T-helper 17 cell (primary cell): ENCODE measurements at places on chromosomes 16 and 17. TPM values are rescaled to one million over a fixed set of nuclear protein-coding genes. Genes with fewer than 3 reads are reported as not detected.

Gene TVP23A
- total RNA-seq, result not detected

Gene LITAFD
- total RNA-seq, result 0.75 TPM

Gene KCNJ18
- not detected for total RNA-seq

Gene SCNN1G
- not detected for total RNA-seq

Gene CEMP1
- 0.23 TPM for total RNA-seq

Gene PLD6
- total RNA-seq, result 13.2 TPM

Gene FOXL1
- not detected for total RNA-seq

Gene CSH1
- total RNA-seq, result 11.3 TPM

Gene EFNB3
- total RNA-seq, result not detected

Gene GCGR
- total RNA-seq, result not detected

Gene ZSCAN10
- 0.26 TPM for total RNA-seq

Gene SHISA9
- not detected for total RNA-seq

Gene KRTAP4-6
- not detected for total RNA-seq

Gene POLR3E
- total RNA-seq, result 159 TPM

Gene MT1E
- total RNA-seq, result 8.7 TPM

Gene TPSG1
- total RNA-seq, result not detected

Gene TAC4
- total RNA-seq, result not detected

Gene NLRC3
- 71.7 TPM for total RNA-seq

Gene SLC38A7
- total RNA-seq, result 7.6 TPM

Gene CCL22
- total RNA-seq, result not detected

Gene ST6GALNAC1
- total RNA-seq, result 8.4 TPM

Gene CFAP97D1
- not detected for total RNA-seq

Gene PIGL
- 54.5 TPM for total RNA-seq

Gene SRCIN1
- total RNA-seq, result 0.26 TPM

Gene SPIRE2
- total RNA-seq, result 1.3 TPM

Gene KIFC3
- total RNA-seq, result 0.70 TPM

Gene ACSM2B
- total RNA-seq, result not detected

Gene PTX4
- total RNA-seq, result not detected

Gene C16orf92
- not detected for total RNA-seq

Gene SLC52A1
- total RNA-seq, result 0.12 TPM

Gene KRT222
- not detected for total RNA-seq

Gene CRYM
- total RNA-seq, result 0.94 TPM

Gene QPRT
- 0.96 TPM for total RNA-seq

Gene HEATR9
- 0.50 TPM for total RNA-seq

Gene CMTM1
- 3.6 TPM for total RNA-seq

Gene ELAC2
- 62.9 TPM for total RNA-seq

Gene WNT9B
- total RNA-seq, result not detected

Gene ALOXE3
- total RNA-seq, result not detected

Gene CD300LB
- total RNA-seq, result 1.4 TPM

Gene NPW
- total RNA-seq, result 2.0 TPM

Gene SSTR5
- not detected for total RNA-seq

Gene CDK3
- total RNA-seq, result 4.6 TPM

Gene BAIAP3
- 11.8 TPM for total RNA-seq
